ENCODE measurements at places on chromosomes 4 and X.

GRCh38 chr4:174578366-174578765 is 56.1 kb upstream of the HPGD start:
- no peaks in the 10 kb centered on the region for H3K27me3 ChIP-seq
- no peak for DNase-seq
- no peaks in the 10 kb centered on the region for H3K4me1 ChIP-seq
- no peak overlapping the region for H3K27ac ChIP-seq

DNA sequence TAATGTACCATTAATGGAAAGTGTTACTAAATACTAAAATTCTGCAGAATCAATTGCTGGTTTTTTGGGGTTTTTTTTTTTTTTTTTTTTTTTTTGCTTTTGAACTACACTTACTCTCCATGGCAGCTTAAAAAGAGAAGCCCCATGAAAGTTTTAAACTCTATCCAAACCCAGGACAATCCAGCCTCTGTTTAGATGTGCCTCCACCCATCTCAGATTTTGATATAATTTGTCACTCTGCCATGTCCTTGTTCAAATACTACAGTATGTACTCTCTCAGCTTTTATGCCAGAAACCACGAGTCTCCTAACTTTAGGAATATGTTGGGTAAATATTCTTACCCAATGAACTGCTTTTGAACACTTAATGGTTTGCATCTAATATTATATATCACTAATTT is 84.2 kb downstream of the COL25A1 start:
- DNase-seq, result no peak
- no peak overlapping the region for H3K27ac ChIP-seq
- H3K36me3 ChIP-seq, result no peaks in the 10 kb centered on the region
- H3K27me3 ChIP-seq, result no peaks in the 10 kb centered on the region
- H3K4me1 ChIP-seq, result no peaks in the 10 kb centered on the region
- H3K4me3 ChIP-seq, result no peak overlapping the region

DNA sequence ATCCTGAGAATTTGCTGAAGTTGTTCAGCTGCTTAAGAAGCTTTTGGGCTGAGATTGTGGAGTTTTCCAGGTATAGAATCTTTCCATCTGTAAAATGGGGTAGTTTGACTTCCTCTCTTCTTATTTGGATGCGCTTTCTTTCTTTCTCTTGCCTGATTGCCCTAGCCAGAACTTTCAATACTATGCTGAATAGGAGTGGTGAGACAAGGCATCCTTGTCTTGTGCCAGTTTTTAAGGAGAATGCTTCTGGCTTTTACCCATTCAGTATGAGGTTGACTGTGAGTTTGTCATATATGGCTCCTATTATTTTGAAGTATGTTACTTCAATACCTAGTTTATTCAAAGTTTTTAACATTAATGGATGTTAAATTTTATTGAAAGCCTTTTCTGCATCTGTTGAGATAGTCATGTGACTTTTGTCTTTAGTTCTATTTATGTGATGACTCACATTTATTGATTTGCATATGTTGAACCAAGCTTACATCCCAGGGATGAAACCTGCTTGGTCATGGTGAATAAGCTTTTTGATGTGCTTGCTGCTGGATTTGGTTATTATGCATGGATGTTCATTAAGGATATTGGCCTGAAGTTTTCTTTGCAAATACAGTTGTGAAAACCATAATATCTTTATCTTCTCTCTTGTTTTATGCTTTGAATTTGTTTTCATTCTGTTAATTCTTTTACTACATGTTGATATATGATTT is 573.8 kb upstream of the NDST4 start:
- no peak for DNase-seq
- H3K27ac ChIP-seq, result no peak overlapping the region
- no peaks in the 10 kb centered on the region for H3K27me3 ChIP-seq
- no peaks in the 10 kb centered on the region for H3K4me1 ChIP-seq

GRCh38 chrX:50168241-50168687 is 32.5 kb downstream of the AKAP4 start:
- no peaks in the 10 kb centered on the region for H3K27me3 ChIP-seq
- H3K36me3 ChIP-seq, result no peaks in the 10 kb centered on the region
- no peak overlapping the region for H3K4me3 ChIP-seq

DNA sequence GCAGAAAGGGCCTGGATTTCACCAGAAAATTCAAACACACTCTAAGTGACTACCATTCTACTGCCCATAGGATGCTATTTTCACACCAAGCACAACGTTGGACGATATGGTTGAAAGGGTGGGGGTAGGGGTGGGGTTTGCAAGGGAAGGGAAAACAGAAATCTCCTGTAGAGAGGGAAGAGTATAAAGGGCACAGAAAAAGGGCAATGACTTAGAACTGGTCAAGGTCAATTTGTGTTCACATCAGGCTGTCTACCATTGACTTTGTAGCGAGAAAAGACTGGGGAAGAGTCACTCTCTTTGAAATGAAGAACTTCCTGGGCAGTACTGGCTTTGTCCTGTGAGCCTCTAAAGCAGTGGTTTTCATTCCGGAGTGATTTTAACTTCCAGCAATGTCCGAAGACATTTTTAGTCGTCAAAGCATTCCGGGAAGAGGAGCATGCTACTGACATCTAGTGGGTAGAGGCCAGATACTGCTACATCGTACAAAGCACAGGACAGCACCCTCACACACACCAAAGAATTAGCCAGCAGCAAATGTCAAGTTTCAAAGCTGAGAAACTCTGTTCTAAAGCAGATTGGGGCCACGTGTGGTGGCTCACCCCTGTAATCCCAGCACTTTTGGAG is 48.4 kb upstream of the SLC7A3 start:
- no peaks in the 10 kb centered on the region for H3K27me3 ChIP-seq
- no peak overlapping the region for H3K27ac ChIP-seq
- H3K4me1 ChIP-seq, result no peaks in the 10 kb centered on the region
- H3K4me3 ChIP-seq, result no peak overlapping the region

GRCh38 chr4:7742807-7743280 is 196.8 kb downstream of the AFAP1 start:
- H3K27me3 ChIP-seq, result no peaks in the 10 kb centered on the region
- no peak for DNase-seq
- no peak overlapping the region for H3K27ac ChIP-seq
- no peak overlapping the region for H3K4me3 ChIP-seq
- no peaks in the 10 kb centered on the region for H3K36me3 ChIP-seq
